ENCODE measurements at places on chromosomes 7 and 10.
A peak's percentile ranks its signal among the peaks of the same experiment; 100 is the strongest.

DNA sequence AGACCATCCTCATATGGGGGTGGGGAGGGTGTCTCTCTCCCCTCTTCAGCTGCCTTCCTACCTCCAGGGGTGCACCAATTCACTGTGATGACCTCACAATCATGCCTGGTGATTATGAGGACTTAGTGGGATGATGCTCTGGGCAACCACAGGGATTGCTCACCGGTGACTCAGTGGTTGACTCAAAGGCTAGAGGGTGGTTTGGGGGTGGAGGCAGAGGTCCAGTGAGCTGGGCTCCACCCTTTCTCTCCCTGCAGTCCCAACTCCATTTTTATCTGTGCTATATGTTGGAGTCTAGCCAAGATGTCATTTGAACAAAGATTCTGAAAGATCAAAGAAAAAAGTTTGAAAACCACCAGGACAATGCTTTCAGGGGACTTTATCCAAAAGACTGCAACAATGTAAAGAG is 286.9 kb downstream of the KCNMA1 start:
- DNase-seq = no peak

GRCh38 chr10:96400465-96400864 is 41.7 kb upstream of the OPALIN start:
- DNase-seq = no peak

GRCh38 chr10:6766131-6766801 is 186.2 kb upstream of the PRKCQ start:
- no peak for DNase-seq

GRCh38 chr7:49346195-49346899 is 422.0 kb downstream of the CDC14C start:
- no peak for DNase-seq

- peak; percentile 39 for DNase-seq
Observed at GRCh38 chr7:97835296-97836138, 36.7 kb downstream of the ASNS start.

- no peak for DNase-seq
Observed at GRCh38 chr10:80196950-80197315, 8.4 kb downstream of the ANXA11 start.

DNA sequence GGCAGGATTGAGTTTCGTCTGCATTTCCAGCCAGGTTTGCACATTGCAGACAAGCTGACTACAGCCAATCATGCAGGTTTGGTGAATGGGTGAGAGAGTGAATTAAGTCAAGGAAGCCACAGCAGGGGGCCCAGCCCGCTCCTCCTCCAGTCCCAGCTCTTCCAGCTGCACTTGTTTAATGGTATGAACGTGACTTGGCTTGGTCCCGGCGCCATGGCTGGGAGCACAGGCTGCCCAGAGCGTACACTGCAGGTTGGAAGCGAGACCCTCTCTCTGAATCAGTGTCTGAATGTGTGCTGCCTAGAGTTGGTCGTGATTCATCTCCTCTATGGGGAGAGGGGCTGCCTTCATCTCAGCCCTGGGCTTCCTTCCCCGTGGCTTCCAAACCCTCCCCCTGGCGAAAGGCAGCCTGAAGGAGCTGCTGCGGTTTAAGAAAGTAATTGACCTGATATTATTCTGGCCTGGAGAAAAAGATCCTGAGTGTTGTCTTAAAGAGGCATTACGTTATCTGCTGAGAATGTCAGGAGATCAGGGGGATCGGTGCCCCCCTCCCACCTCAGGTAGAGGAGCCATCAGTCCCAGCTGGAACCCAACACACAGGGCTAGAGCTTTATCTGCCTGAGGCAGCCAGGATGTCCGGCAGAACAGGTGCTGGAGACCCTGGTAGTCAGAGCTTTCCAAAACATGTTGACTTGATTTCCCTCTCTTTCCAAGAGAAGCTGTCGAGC is 132.1 kb downstream of the COL26A1 start:
- no peak for DNase-seq

GRCh38 chr10:125739994-125740679 is 20.6 kb downstream of the EDRF1 start:
- no peak for DNase-seq

DNA sequence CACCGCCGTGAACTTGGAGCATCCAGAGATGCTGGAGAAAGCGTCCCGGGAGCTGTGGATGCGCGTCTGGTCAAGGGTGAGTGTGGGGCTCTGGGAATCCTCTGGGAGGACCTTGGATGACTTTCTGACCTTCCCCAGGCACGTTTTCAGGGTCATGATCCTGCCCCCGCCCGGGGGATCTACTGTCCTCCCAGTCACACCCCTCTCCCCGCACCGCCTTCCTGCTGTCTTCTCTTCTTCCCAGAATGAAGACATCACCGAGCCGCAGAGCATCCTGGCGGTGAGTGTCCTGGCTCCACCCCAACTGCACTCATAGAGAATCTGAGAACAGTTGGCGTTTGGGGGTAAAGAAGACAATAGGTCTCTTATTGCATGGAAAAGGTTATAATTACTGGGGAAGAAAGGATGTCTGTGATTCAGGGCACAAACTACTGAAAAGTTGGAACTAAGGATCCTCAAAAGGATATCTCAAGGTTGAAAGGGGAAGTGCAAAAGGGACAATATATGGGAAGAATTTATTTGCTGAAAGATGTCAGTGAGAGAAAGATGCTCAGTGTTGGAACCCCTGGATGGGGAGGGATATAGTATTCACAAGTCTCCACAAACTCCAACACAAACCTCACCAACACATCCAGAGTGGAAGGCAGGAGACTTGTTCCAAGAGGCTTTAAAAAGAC is 1.9 kb downstream of the GSTK1 start:
- DNase-seq = no peak

GRCh38 chr7:111958431-111958830 is 247.8 kb downstream of the DOCK4 start:
- no peak for DNase-seq

DNA sequence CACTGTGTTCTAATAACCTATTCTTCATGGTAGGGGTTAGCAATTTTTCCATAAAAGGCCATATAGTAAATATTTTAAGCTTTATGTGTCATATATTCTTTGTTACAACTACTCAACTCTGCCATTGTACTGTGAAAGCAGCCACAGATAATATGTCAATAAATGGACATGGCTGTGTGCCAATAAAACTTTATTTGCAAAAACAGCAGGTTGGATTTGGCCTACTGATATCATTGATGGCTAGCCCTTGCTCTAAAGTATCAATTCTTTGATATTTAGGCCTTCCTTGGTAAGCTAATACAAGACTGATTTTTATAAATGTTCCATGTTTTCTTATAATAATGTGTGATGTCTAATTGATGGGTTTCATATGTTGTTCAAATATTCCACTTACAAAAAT is 77.2 kb upstream of the OPALIN start:
- DNase-seq = no peak

- DNase-seq = no peak
Observed at GRCh38 chr10:46290101-46290886, 3.5 kb downstream of the ANTXRL start.

GRCh38 chr10:48623607-48624132 is 18.8 kb upstream of the ARHGAP22 start:
- no peak for DNase-seq

- DNase-seq = no peak
Observed at GRCh38 chr7:120207037-120207436, 65.9 kb upstream of the KCND2 start.

DNA sequence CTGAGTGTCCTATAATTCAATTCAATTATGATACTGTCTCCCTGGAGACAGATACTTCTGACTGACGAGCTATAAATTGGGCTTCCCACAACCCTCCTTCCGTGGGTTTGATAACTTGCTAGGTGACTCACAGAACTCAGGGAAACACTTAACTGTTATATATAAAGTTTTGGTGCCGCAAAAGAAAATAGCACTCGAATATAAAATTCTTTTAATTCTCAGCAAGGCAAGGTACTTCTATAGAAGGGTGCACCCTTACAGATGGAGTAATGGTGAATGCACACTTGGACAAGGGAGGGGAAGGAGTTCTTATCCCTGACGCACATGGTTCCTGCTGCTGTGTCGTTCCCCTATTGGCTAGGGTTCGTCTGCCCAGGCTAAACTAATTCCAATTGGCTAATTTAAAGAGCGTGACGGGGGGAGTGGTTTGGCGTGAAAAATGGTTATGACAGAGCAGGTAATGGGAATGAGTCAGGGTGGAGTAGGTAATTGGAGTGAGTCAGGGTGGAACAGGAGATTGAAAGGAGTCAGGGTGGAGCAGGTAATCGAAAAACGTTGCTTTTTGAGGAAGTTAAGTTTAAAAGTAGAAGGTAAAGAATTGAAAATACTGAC is 20.8 kb upstream of the GHITM start:
- no peak for DNase-seq

GRCh38 chr10:124156524-124157260 is 63.3 kb upstream of the CHST15 start:
- no peak for DNase-seq

GRCh38 chr10:103241262-103242011 is 4.2 kb upstream of the RPEL1 start:
- no peak for DNase-seq

DNA sequence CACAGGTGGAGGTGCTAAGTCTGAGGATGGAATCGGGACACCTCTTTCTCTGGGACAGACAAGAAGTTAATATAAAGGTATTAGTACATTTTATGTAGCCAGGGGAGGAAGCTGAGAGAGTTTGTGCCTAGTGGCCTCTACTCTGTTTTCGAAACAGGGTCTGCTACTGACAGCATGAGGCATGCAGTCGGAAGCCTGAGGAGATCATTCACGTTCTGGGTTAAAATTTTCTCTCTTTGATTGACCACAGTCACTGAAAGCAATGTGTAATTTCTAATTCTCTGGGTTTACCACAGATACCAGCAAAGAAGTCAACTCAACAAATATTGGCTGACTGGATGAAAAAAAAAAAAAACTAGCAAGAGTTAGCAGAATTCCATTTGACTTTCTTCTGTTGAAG is 53.3 kb upstream of the KCTD7 start:
- DNase-seq = no peak

- no peak for DNase-seq
Observed at GRCh38 chr7:99762680-99763327, 21.2 kb downstream of the CYP3A4 start.

DNA sequence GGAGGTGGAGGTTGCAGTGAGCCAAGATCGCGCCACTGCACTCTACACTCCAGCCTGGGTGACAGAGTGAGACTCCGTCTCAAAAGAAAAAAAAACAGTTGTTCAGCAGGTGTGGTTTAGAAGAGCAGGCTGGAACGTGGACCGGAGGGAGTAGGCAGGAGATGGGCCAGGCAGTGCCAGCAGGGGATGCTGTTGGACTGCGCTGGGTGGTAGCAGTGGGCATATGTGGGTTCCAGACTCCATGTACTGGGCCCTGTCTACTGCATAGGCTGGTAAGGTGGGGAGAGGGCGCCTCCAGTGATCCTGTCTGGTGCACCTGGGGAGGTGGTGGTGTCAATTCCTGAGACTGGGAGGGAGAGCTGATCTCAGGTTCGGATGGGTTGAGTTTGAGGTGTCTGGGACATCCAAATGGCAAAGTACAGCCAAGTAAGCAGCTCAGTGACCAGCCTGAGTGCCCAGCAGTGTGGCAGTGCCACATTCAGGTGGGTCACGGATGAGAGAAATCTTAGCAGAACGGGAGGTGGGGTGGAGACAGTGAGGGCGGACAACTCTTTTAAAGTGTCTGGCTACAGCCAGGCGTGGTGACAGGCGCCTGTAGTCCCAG is 25.9 kb downstream of the SFXN4 start:
- DNase-seq = peak; percentile 21

DNA sequence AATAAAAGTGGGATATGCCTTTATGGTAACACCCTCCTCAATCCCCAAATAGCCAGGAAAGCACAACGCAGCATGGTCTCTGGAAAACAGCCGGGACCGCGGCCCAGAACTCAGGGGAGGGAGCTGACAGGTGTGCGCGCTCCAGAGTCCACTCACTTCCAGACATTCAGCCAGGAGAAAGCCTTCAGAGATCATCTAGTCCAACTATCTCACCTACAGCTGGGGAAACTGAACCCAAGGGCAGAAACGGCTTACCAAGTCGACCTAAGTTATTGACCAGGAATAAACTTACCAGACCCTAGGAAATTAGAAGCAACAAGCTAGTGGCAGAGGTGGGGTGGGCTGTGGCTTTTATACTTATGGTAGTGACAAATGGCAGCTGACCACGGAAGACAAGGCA is 16.4 kb downstream of the GSDME start:
- no peak for DNase-seq

- no peak for DNase-seq
Observed at GRCh38 chr10:97131666-97132065, 54.1 kb downstream of the SLIT1 start.

- DNase-seq = no peak
Observed at GRCh38 chr10:615583-616152, 73.8 kb downstream of the DIP2C start.

DNA sequence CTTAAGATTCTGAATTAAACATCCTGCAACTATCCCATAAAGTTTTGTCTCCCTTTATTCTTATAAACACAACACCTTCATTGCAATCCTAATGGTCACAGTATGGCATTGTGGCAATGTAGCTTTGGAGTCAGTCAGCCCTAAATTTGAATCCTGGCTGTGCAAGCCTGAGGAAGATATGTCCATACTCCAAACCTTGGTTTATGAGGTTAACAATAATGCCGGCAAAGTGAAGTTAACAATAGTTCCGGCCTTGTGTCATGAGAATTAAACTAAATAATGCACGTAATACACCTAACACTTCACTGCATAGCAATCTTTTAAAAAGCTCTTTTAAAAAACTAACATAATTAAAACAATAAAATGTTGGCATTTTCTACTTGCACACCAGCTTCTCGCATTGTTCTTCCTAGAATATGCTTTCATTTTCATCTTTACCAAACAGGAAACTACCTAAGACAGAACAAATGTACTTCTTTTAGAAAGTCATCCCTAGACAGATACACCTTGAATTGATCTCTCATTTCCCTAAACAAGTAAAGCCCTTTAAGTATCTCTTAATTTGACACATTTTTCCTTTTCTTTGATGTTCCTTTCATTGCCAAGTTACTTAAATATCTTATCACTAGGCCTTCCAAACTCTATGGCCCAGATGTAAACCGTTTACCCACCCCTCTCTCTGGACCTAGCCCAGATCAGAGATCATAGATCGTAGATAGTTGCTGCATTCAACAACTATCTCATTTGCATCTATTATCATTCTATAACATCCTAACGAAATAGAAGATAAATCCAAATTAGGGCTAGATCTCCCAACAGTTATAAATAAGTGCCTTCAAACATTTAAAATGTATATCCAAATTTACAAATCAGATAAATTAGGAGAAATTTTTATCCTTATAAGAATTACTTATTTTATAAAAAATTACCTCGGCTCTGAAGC is 66.7 kb downstream of the CREB3L2 start:
- no peak for DNase-seq

DNA sequence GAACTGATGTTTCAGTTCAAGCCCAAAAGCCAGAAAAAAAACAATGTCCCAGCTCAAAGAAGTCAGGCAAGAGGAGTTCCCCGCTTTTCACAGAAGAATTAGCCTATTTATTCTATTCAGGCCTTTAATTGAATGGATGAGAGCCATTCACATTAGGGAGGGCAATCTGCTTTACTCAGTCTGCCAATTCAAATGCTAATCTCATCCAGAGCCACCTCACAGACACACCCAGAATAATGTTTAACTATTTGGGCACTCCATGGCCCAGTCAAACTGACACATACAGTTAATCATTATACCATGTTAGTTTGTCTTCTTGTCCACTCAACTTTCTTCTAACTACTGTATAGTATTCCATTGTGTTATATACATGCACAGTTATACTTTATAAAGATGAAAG is 2.6 kb upstream of the NPSR1 start:
- no peak for DNase-seq

- no peak for DNase-seq
Observed at GRCh38 chr7:106418094-106418493, 133.3 kb upstream of the NAMPT start.

- DNase-seq = no peak
Observed at GRCh38 chr10:85377029-85377806, 989.4 kb downstream of the GRID1 start.

GRCh38 chr7:156764766-156765165 is 124.2 kb downstream of the RNF32 start:
- DNase-seq = no peak

All from T follicular helper cell (primary cell).